ENCODE measurements at places on chromosomes 5 and 9.

DNA sequence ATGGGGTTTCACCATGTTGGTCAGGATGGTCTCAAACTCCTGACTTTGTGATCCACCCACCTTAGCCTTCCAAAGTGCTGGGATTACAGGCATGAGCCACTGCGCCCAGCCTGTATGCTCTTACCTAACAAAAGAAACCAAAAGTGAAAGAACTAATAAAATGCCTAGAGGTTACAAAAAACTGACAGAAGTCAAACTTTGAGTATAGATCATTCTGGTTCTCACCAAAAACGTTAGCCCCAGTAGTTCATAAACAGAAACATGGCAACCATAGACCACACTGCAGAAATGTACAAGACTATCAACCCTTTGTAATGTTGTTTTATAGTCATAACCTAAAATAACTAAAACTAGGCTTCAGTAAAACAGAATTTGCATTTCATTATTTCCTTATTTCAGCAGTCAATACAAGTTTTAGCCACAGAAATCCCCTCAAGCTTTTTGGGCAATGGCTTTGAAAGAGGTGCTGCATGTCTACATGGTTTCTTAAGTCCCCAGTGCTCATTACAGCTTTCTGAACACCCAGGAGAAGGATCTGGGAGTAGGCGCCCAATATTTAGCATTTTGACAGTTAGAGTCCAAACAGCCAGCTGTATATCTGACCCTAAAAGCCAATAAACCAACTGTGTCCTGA, 72.5 kb downstream of the EPB41L4A start:
- DNase-seq = no peak

DNA sequence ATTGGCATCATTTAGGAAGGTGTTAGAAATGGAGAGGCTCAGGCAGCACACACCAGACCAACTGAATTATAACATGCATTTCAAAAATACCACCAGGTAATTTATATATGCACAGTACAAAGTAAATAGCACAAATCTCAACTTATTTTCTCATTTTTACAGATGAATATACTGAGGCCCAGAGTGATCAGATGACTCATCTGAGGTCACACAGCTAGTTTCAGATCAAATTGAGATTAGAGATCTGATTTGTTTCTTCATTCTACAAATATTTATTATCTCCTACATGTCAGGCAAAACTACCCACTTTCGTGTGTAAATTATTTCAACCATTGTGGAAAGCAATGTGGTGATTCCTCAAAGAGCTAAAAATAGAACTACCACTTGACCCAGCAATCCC, 507.1 kb downstream of the TLE4 start:
- DNase-seq = no peak

DNA sequence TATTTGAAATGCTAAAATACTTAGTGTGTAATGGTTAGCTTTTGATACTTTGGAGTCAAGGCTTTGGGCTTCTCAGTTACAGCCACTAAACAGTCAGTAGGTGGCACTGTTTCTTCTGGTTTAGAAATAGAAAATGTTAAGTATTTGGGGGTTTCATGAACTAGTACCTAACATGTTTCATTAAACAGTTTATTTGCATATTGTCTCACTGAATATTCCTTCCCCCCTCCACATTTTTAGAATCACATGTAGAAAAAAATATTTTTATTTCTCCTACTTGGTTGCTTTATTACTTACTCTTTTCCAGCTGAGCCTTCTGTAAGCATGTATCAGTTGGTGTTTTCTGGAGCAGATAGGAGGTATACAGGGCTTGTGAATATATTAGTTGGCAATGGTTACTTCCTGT, 48.0 kb downstream of the IPO11 start:
- no peak for DNase-seq

GRCh38 chr5:80076131-80077050, 41.2 kb downstream of the THBS4 start:
- no peak for DNase-seq

GRCh38 chr9:20783057-20784038, 99.3 kb downstream of the FOCAD start:
- DNase-seq = no peak

DNA sequence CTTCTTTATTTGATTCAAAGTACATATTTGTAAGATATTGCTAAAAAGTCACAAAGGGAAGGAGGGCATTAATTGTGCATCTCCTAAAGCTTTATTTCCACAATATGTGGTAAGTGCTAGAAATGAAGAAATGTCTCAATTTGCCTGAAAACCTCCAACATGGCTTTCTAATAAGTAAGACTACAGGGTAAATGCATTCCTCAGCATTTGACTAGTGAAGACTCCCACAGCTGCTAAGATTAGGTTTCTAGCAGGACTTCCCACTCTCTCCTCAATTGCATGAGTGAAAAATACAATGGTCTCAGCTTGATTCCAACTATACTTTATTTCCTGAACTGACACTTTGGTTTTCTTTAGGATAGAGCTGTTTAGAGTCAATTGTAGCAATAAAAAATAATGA, 162.1 kb downstream of the ELAVL2 start:
- DNase-seq = no peak

DNA sequence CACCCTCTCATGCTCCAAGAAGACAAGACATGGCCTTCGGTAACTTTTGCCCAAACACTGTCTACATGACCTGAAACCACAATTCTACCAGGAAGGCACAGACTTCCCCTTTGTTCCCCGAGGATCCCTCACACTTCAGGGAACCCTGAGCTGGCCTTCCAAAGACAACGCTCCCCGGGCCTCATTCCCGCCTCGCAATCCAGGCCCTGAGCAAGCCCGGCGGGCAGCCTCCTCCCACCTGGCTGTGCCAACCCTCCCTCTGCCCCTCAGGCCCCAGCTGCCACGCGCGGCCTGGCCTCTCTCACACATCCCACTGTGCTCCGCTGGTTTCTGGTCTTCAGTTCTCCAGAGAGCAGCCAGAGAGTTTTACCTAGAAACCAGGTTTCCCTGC, 7.3 kb downstream of the QSOX2 start:
- no peak for DNase-seq

DNA sequence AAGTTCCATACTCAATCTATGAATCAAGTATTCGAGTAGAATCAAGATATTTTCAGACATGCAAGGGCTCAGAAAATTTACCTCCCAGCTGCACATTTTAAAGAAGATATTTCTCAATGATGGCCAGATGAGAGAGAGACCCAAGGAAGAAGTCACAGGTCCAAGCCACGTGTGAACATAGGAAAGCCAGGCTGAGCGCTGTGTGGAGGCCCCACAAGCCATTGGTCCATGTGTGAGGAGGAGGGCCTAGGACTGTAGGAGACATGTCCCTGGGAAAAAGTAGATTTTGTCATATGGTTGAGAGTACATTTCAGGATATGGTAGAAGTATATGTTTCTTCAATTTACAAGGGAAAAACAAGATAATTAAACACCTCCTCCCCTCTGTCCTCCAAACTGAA, 115.8 kb upstream of the RPS23 start:
- DNase-seq = no peak

DNA sequence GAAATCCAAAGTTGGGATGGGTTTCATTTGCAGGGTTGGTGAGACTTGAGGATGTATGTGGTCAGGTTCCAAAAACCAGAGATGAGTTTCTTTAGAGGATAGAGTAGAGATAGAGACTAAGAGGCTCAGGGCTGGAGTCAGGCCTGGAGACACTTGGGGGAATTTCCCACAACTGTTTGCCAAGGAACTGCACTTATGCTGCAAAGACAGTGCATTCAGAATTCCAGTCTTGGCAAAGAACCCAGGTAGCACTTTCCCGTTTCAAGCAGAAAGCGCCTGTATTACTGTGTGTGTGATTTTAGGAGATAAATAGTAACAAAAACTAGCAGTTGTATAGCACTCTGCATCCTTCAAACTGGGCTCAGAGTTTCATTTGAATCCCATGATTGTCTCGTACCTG, 55.4 kb downstream of the SNCAIP start:
- DNase-seq = no peak

DNA sequence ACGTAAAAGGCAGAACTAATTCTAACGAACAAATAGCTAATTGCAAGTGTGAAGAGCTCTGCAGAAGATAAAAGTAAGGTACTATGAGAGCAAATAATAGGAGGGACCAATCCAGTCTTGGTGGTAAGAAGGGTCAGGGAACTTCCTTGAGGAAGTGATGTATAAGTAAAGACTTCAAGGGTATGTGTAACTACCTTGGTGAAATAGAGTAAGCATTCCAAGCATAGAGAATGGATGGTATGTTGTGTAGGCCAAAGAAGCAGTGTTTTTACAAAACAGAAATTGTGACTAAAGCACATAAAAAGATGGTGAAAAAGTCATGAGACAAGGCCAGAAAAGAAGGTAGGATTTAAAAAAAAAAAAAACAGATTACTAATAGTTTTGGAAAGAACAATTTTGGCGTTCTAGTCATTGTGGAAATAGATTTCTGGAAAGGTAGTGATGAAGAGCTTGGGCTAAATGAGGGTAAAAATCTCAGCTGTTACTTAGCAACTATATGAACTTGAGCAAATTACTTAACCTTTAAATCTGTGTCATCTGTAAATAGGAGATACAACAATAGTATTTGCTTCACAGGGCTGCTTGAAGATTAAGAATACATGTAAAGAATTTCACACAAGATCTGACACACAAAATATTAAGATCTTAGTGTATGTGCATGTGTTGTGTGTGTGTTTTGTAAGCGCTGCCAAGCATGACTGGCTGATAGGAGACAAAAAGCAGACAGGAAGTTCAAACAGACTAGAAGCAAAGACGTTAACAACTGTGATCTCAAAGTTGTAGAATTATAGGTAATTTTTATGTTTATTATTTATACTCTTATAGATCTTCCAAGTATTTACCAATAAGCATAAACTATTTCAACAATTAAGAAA, 73.5 kb downstream of the NR6A1 start:
- DNase-seq = no peak

DNA sequence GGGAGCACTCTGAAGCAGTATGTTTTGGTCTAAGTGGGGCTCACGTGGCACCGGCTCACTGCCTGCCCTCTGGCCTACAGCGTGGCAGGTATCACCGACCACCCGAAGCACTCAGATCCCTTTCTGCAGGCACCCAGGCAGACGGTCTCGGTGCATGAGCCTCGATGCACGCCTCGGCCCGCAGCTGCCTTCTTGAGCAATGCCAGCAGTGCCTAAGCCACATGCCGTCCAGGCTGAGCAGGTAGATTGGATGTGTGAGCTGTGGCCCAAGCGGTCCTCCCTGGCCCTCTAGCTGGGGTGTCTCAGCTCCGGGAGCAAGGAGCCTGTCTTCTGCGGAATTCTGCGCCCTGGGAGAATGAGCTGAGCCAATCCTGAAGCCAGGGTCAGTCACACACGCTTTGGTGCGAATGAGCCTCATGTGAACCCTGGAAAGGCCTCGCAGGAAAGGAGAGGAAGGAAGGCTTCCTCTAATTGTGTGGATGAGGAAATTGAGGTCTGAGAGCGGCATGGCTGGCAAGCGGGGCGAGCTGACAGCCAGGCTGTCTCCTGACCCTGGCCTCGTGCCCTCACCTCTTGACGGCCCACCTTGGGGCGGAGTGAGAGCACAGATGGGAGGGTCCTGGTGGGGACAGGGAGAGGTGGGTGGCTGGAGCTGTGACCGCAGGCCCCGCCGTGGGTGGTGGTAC, 14.4 kb downstream of the RXRA start:
- no peak for DNase-seq

- DNase-seq = peak; percentile 85
Measured at GRCh38 chr9:16964228-16964627, 93.8 kb upstream of the BNC2 start.

GRCh38 chr5:108830705-108831276, 83.1 kb downstream of the FER start:
- DNase-seq = no peak

- peak; percentile 34 for DNase-seq
Measured at GRCh38 chr9:34403554-34404380, 27.1 kb upstream of the MYORG start.

DNA sequence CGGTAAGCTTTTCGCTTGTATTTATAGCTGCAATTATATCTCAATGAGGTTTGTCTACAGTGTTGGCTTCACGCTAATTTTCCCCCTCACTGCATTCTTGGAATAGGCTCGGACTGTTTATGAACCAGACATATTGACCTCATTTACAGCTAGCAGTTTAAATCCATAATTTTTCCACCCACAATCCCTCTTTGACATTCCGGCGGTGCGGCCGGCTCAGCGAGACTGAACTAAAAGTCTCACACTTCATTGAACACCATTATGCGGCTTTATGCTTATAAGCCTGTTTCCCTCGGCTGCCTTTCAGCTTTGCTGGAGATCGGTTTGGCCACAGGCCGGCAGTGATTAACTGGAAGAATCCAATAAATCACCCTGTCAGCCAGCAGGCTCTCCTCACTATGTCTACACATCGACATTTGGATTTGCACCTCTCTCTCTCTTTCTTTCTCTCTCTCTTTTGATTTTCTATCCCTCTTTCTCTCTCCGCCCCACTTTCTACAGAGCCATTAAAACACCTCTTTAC, 315.0 kb upstream of the TLE4 start:
- DNase-seq = peak; percentile 87

GRCh38 chr9:130089141-130089540, 35.4 kb downstream of the GPR107 start:
- no peak for DNase-seq

GRCh38 chr5:81134066-81134465, 99.1 kb upstream of the CKMT2 start:
- no peak for DNase-seq

DNA sequence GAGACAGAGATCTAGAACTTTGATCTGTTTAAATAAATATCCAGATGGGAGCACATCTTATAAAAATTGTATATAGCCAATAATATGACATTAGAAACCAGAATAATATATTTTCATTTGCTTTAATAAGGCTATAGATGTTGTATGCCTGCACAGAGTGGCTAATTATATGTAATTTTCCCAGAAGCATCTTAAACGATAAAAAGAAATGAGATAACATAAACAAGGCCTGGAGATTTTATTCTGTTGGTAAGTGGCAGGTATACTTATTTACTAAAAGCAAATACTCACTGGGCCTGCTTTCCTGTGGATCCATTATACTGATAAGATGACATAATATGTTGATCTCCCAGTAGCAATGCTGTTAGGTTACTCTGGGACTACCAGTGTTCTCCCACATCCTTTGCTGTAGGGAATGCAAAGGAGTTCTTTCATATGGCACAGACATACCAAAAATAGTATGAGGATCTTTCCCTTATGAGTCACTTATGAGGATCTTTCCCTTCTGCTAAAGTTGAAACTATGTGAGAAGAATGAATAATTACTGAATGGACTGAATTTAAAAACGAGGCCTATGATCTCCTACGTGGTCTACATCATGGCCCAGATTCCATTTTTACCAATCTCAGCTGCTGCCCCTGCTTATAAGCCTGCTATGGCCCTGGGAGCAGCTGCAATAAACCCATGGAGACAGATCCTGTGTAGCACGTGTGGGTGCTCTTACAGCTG, 112.1 kb downstream of the NUDT12 start:
- peak; percentile 61 for DNase-seq

- no peak for DNase-seq
Measured at GRCh38 chr9:134384811-134385479, 58.7 kb downstream of the RXRA start.

GRCh38 chr9:37938121-37938891, 34.4 kb upstream of the SLC25A51 start:
- DNase-seq = peak; percentile 78

GRCh38 chr9:24901319-24901718, 355.6 kb upstream of the IZUMO3 start:
- DNase-seq = no peak
